ENCODE measurements at places on chromosomes 6 and 20.
A peak's percentile ranks its signal among the peaks of the same experiment; 100 is the strongest.

GRCh38 chr6:13666194-13667105, 45.2 kb downstream of the RANBP9 start:
- DNase-seq, result no peak

DNA sequence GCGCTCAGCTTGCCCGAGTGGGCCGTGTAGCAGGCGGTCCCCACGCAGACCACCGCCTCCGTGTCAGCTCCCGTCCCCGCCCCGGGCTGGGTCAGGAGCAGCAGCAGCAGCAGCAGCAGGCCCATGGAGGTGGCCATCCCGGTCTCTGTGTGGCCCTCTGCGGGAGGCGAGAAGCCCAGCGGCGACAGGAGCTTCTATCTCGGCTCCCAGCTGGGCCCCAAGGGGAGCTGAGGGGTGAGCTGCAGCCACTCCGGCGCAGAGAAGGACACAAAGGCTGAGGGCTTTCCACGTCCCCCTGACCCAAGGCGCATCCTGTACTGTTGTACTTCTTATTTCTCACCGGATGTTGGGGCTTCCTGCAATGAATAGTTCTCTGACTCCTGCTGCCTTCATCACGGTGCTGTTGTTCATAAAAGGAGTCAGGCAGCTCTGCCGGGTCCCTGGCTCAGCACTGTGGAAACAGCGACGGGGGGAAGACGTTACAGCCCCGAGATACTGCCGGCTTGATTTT, at the start of gene CD93:
TSS of gene CD93 (minus strand) at position 269 of the 511 bp plus-strand sequence. CDS start at position 137, 132 bp downstream.
- peak; percentile 14 for DNase-seq

DNA sequence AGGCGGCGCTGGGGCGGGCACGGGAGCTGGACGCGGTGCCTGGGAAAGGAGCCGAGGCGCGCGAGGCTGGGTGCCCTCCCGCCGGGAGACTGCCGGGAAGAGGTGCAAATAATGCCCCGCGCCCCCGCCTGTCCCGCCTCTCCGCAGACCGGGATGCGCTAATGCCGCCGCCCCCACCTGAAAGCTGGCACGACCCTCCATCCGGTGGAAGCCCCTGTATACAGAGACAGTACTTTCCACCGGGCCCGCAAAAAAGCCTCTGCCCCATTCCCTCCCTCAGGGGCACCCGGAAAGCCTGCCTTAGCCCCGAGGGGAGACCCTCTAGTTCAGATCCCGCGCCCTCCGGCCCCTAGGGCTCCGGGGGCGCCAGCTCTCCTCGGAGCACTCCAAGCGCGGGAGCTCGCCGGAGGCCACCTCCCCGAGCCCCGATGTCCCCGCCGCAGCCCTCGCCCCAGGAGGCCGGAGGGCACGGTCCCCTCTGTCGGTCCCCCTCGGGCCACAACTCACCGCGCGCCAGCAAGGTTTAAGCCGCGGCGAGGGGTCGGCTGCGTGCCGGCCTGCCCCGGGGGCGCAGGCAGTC, 1.2 kb downstream of the GRM4 start:
- DNase-seq, result no peak

DNA sequence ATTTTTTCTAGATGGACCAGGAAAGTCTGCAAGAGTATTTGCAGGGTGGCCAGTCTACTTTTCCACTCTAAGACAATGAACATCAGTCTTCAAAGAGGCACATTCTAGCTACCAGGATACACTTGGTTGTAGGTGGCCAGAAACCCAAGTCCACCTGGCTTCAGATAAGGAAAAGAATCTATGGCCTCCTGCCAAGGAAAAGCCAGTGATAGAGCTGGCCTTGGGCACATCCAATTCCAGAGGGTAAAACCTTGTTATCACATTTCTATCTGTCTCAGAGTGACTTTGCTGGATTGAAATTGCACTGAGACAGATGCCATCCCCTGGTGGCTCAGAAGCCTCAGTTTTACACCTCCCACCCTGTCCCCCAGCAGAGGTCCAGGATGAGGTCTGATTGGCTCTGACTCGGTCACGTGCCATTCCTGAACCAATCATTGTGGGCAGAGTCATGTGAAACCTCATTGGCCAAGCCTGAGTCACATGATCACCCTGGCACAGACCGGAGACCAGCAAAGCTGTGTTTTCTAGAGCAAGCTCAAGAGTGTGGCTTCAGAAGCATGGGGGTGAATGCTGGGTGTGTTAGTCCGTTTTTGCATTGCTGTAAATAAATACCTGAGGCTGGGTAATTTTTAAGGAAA, 497.4 kb upstream of the SULF2 start:
- no peak for DNase-seq

DNA sequence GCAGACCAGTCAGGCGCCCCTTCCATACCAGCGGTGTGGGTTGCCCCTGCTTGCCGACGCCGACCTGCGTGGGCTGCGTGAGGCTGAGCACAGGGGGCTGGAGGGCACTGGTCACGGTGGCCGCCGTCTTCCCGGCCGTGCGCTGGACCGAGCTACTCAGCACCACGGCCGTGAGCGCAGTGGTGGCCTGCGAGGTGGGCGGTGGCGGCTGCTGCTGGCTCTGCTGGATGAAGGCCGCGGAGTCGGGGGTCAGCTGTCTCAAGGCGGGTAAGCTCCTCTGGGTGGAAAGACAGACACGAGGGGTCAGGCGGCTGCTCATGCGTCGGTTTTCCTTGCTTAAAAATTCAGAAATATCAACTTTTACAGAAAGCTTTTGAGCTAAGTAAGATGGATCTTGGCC, 59.2 kb downstream of the TAF4 start:
- no peak for DNase-seq

DNA sequence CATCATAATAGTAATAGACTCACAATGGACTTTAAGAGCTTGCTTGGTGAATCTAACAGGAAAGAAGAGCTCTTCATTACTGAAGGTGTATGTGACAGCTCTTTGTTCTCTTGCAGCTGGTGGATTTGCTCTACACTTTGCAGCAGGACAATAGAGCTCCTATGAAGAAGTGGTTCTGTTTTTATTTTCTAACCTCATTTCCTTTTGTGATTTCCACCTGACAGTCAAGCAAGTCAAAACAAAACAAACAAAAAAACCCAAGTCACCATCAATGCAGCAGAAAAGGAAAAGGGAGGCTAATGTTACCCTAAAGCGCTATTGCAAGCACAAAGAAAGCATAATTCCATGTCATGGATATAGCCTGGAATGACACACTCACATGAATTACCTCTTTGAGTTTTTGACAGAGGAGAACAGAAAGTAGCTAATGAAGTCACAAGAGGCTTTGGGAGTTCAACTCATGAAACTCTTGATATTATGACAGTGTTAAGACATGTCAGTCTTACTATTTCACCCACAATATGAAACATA, 1188.1 kb downstream of the EPHA7 start:
- DNase-seq, result no peak

GRCh38 chr6:80535914-80536565, 429.6 kb downstream of the BCKDHB start:
- no peak for DNase-seq

DNA sequence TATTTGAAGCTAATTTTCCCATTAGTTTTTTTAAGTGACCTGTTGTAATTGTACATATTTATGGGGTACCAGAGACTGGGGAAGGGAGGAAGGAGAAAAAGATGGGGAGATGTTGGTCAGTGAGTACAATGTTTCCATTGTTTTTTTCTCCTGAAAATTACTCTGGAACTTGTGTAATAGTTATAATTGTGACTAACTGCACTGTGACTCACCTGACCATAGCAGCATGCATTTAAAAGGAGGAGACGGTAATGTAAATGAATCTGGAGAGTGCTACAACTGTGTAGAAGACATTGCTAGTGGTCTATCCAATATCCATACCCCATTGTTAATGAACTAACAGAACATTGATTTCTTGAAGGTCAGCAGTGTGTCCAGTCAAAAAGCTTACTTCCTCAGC, 133.4 kb downstream of the RFPL4B start:
- no peak for DNase-seq

- no peak for DNase-seq
Measured at GRCh38 chr6:81023007-81023582, 729.4 kb downstream of the TENT5A start.

DNA sequence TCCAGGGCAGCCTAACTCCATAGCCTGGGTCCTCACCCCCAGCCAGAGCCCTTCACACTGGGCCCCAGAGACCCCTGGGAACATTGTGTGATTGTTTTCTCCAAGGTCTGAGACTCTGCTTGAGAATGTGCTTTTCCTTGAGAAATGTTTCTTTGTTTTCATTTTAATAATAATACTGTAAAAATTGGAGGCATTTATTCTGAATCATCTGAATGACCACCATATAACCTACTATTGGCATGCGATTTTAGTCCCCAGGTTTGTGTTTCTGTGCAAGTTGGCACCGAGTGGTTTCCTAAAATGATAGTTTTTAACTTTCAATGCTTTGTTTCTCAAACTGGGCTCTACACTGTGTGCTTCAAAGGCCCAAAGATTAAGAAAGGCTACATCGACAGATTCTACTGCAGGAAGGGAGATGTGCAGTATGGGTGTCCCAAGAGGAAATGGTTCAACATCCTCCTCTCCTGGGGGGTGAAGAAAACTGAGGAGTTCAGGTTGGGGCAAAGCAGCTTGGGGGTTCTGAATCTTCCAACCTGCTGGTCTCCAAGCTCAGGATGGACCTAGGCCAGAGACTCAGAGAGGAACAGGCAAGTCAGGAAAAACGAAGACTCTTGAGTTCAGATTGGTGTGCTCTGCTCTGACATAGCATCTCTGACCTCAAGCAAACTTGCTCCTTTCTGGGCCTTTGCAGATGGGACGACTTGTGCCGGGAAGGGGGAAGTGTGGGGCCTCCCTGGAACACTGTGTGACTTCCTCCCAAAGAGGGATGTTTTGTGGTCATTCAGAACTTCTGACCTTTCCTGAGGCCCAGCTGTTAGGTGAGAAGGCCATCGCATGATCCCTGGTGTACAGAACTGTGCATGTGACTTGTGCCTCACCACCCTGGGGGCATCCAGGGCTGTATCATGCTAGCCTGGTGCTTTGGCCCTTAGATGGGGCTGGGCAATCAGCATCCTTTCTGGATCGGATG, 31.0 kb downstream of the DAAM2 start:
- DNase-seq, result no peak

DNA sequence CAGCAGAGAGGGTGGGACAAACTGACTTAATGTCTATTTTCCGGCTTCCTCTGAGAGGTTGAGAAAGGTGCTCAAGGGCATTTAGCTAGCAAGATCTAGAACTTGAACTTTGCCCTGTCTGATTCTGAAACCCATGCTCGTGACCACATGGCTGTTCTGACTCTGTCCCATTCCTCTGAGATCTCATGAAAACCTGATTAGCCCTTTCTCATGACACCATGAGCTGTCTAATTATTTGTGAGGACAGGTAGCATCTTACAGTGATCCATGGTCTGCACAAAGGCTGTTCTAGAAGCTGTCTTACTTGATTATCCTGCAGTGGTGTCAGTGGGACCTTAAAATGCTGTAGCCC, 89.6 kb upstream of the TOX2 start:
- no peak for DNase-seq

- DNase-seq, result no peak
Measured at GRCh38 chr6:69368613-69369012, 428.2 kb downstream of the LMBRD1 start.

GRCh38 chr6:149334201-149334600, 16.7 kb downstream of the TAB2 start:
- no peak for DNase-seq

DNA sequence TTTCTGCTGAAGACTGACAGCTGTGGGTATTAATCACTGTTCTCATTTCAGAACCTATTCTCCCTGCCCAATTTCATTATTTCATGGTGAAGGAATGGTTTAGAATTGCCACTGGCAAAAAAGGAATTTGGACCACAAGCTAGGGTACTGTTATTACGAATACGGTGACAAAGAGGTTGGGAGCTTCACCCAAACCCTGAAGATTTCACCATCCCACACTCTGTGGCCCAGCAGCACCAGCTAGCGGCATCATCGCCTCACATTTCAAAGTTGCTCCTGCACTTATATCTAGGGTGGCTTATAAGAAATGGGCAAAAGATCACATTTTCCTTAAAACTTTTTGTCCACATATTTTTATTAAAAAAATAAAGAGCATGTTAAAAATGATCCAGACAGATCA, 236.1 kb downstream of the SYNDIG1 start:
- DNase-seq, result no peak

GRCh38 chr20:37376324-37376723, 30.4 kb downstream of the SRC start:
- no peak for DNase-seq

GRCh38 chr20:3818155-3819151, 1.9 kb upstream of the AP5S1 start:
- no peak for DNase-seq

GRCh38 chr6:110517034-110517433, 40.6 kb upstream of the SLC22A16 start:
- no peak for DNase-seq

- peak; percentile 53 for DNase-seq
Measured at GRCh38 chr6:28943557-28944411, 20.0 kb upstream of the TRIM27 start.

GRCh38 chr20:9241721-9242427, 173.0 kb downstream of the PLCB4 start:
- DNase-seq, result no peak

DNA sequence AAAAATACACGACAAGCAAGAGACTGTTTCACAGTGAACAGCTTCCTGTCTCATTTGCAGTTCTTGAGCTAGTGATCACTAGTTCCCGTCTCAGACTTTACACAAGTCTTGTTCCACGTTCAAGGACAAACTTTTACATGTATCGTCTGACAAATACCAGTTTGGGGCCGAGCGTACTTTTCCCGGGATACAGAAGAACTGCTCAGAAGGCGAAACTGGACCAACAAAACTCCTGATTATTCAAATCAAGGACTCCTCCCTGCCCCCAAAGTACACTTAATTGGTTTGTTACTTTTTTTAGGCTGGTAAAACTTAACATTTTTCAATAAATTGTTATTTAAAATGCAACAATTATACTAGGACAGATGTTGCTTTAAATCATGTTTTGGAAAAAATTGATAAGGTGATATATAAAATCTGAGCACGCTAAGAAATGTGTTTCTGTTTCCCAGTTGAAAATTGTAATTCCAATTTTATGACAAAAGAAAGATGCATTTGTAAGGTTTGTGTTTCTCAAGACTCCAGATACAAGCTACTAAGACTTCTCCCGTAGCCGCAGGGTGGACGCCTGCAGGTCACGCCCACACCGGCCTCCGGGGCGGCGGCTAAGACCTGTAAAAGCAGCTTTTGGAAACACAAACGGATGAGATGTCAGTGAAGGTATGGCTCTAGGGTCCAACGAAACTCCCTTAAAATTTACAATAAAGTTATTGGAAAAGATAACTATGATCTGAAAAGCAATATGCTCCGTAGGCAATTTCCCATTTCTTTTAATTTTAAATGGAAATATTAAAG, 16.8 kb upstream of the TCFL5 start:
- no peak for DNase-seq

GRCh38 chr6:89299466-89299850, 15.6 kb downstream of the GABRR2 start:
- no peak for DNase-seq

DNA sequence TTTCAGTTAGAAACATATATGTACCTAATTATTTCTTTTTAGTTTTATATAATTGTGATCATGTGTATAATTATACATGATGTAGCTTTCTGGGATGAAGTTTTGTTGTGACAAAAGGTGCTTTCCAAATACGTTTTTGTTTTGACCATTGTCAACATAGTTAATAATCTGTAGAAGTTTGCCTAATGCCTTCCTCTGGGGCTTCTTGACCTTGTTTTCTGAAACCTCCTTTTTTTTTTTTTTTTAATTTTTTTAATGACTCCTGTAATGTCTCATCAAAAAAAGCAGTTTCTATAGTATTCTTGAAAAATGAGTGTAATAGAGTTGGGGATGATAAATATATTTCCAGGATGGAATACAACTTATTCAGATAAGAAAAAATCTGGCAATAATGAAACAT, 434.7 kb upstream of the SOX4 start:
- DNase-seq, result no peak

Data from CD4-positive, alpha-beta T cell treated with Interleukin-6 at 100 ng/mL for 8 hours (primary cell).